ENCODE measurements at places on chromosomes 16 and 17. TPM values are rescaled to one million over a fixed set of nuclear protein-coding genes. Genes with fewer than 3 reads are reported as not detected.

DNA sequence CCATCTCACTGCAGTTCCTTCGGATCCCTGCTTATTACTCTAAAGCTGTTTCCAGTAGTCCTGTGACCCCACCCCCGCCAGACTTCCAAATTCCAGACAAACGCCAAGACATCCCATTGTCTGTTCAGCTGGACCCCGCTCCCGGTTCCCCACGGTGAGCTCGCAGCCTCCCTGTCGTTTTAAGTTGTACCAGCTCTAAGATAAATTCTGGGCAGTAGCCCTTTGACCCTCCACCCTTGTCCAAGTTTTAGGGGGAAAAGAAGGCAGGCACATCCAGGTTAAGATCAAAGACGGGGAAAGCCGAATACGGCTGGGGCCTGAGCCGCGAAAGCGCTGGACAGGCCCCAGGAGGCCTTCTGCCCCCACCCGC is 589 bp downstream of the ARL6IP1 start:
- peak; percentile 35 for DNase-seq

GRCh38 chr16:47460359-47460710 is 528 bp downstream of the ITFG1 start:
- no peak for DNase-seq

DNA sequence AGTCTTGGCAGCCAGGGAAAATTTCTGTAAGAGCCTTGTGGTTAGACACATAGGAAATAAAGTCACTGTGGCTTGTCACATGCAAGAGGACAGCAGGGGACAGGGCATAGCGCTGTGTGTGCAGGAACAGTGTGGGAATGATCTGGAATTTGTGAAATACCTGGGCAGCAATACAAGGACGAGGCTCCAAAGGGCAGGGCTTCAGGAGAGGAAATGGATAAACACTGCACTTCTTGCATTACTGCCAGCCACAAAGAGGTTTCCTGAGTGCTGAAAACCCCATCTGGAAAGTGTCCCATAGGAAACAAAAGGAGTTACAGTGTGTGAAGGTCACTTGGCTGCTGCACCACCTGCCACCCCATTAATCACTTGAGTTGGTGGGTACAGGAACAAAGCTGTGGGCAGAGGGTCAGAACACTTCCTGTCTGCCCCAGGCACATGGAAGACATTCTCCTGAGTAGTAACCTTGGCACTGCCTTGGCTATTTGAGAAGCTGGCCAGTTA is 12.1 kb upstream of the HP start:
- peak; percentile 44 for DNase-seq

GRCh38 chr17:5942687-5943086 is 127.5 kb upstream of the WSCD1 start:
- no peak for DNase-seq

GRCh38 chr16:50371936-50372595 is 3.3 kb upstream of the BRD7 start:
- peak; percentile 62 for DNase-seq

DNA sequence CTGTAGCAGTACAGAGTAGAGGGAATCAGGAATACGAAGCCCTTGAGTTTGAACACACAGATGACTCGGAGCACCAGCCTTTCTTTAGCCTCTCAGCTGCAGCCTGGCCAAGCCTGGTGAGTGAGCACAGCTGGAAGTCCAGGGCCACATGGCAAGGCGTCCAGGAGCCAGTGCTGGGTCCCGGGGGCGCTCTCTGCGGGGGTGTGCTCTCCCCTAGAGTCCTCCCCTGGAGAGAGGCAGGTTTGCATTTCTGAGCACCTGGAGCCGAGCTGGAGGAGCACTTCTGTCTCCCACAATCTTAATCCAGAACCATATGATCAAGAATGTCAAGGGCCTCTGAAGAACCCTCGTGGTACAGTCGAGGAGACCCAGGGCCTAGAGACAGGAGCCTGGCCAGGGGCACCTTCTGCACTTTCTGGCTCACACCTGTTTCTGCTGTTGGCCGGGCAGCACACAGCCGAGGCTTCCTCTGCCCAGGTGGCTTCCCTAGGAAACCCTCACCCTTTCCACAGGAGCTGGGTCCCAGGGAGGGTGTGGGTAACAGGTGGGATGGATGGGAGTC is 78.3 kb downstream of the PLD6 start:
- DNase-seq, result no peak

DNA sequence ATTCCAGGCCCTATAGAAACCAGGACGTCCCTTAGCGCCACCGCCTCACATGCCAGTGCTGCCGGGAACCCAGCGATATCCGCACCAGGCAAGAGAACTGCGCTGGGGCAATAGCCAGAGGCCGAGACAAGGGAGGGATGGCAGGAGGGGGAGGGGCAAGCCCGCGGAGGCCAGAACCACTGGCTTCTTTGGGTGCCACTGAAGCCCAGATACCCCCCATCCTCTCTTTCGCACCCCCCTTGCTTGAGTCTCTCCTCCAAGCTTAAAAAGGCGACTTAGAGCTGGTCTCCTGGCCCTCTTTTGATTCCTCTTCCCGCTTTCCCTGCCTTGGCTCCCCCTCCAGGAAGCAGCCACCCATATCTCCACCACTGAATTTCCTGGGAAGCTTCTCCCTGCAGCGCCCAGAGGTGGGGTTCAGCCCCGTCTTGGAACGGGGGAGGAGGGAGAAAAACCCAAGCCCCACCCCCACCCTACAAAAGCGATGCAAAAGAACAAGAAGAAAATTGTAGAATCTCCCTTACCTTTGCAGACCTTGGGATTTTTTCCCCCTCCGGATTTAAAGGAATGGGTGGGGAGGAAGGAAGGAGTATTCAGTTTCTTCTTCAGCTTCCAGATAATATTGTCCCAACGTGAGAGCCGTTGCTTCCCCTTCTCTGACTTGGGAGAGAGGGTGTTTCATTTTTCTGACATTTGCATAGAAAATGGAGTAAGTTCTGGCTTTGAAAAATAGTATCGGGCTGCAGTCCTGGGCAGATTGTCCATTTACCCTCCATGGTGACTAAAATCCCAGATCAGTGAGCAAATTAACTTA is 622 bp downstream of the HOXB6 start:
- no peak for DNase-seq

DNA sequence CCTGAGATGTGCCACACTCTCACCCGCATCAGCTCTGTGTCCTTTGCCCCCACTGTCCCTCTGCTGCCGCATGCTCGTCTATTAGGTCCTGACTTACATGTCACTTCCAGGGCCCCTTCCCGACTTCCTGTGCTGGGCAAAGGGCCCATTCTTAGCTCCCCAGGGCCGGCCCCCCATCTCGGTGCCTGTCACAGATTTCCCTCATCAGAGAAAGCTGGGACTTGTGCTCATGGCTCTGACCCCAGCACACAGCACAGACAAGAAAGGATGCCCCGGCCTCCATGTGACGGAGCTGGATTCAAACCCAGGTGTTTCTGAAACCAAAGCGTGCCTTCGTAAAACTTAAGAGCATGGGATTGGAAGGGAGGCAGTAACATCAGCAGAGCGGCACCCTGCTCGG is 5.9 kb upstream of the MAPK7 start:
- no peak for DNase-seq

GRCh38 chr17:56742601-56743000 is 91.1 kb downstream of the C17orf67 start:
- DNase-seq, result no peak

- no peak for DNase-seq
These were observed 4.9 kb upstream of the ANKFN1 start for GRCh38 chr17:56148333-56148732.

Gene SCGB1C2
- total RNA-seq, result not detected

Gene CNGB1
- 0.41 TPM for total RNA-seq

Gene SOX8
- 55.6 TPM for total RNA-seq

Gene CCL8
- total RNA-seq, result 0.51 TPM

Gene KCNJ2
- 19.1 TPM for total RNA-seq

Gene PLEKHG4
- 21.0 TPM for total RNA-seq

Gene GDPD3
- total RNA-seq, result 3.3 TPM

Gene SLC35G6
- total RNA-seq, result not detected

Gene PIK3R6
- total RNA-seq, result 1.6 TPM

Gene NAGS
- total RNA-seq, result 0.41 TPM

Measured in tongue (tissue), 3 donors.